Left hindlimb (tissue), 1 donor: ENCODE measurements at places on chromosomes 5 and 9.
A peak's percentile ranks its signal among the peaks of the same experiment; 100 is the strongest.

GRCh38 chr9:11257992-11258391 lies 645.2 kb upstream of the PTPRD start:
- no peak for DNase-seq

DNA sequence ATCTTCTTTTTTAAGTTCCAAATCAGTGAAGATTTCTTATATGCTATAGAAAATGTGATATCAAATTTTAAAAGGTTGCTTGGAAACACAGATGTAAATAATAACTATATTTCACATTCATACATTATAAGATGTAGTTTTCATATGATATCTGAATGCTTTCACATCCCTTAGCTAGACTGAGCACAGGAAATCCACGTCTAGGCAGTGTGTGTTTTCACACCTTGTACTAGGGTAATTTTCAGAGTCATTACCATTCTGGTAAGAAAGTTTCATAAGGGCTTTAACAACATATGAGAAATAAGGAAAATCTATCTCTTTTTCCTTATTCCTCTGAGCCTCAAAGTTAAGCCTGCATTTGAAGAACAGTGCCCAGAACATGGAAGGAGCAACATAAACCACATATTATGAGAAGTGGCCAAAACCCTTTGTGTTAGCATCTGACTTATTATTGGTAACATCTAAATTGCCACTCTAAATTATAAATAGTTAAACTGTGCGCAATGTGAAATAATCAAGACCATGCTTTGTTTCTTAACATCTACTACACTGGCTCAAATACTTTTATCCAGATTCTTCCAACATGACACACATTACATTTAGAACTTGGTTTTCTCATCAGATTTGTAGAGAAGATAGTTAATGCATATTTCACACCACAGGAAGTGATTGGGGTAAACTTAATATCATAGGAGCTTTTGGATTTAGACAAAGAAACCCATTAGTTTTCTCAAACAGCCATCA lies 113.3 kb downstream of the PPP2R2B start:
- no peak for DNase-seq

DNA sequence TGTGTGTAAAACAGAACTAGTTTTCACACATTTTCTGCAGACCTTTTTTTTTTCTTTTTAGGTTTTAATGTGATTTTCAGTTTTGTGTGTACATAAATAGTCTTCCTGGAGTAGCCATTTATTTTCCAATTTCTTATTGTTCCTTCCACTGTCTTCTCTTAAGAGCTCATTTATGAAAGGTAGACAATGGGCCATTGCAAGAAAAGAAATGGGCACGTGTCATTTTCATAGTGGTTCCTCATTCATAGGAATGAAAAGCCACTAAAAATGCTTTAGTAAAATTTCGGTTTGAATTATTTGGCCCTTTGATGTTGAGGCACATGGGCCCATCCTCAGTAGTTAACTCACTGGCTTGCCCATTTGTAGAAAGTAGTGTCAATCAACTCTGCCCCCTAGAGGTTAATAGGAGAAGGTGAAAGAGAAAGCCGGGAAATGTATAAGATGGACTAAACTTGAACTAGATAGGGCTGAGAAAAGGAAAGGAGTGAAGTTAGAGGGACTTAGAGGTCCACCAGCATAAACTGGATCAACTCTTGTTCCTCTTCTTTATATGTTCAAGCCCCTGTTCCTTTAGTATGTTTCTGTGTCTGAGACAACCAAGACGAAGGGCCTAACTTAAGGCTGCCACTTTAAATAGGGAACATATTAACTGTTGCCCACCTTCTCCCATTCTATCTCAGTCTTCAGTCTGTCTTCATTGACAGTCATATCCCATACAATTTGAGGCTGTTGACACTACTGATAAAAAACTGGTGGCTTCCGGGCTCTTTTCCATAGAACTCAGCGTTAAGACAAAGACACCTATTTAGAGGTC lies 72.6 kb downstream of the SMARCA2 start:
- DNase-seq, result no peak

GRCh38 chr9:16033921-16034691 lies 481.3 kb downstream of the CCDC171 start:
- DNase-seq, result no peak

- no peak for DNase-seq
Measured at GRCh38 chr5:957748-958485, 50.7 kb upstream of the NKD2 start.

DNA sequence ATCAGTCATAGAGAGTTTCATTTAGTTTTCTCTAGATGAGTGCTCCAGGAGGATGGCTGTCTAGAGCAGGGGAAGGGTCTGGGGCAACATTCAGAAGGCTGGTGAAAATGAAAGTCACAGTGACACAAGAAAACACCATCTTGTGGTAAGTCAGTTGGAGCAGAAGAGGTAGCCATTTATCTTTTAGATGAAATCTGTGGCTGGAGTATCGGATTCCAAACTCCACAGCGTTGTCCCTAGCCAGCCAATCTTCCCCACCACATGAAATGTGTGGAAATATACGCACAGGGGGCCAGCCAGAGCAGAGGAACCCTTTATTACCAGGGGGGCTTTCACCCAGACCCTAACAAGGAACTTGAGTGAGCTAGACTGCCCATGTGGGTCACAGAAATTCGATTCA lies 15.9 kb upstream of the TNFAIP8 start:
- no peak for DNase-seq

- no peak for DNase-seq
Measured at GRCh38 chr9:115913696-115914095, 239.9 kb upstream of the PAPPA start.

DNA sequence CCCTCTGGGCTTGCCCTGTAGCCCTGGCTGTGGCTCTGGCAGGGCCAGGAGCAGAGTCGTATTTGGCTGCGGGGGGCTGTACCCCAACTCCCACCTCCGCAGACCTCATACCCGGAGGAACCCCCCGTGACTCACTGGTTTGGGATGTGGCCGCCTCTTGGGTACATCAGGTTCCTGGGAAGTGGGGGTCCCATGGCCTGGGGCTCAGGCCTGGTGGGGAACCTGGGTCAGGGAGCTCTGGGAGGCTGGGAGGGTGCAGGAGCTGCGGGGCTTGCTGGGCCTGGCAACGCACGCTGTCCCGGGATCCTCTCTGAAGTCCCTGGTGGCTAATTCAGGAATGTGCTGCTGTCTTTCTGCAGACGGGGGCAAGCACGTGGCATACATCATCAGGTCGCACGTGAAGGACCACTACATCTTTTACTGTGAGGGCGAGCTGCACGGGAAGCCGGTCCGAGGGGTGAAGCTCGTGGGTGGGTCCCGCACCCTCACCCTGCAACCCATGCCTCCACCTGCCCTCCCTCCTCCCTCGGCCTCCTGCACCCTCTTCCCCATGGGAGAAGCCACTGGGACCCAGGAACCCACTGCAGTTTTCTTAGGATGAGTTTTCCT lies 2.4 kb downstream of the LCN1 start:
- DNase-seq, result no peak

- no peak for DNase-seq
Measured at GRCh38 chr5:90518661-90519060, 10.7 kb downstream of the LYSMD3 start.

- no peak for DNase-seq
Measured at GRCh38 chr9:99018653-99019052, 74.9 kb downstream of the COL15A1 start.

DNA sequence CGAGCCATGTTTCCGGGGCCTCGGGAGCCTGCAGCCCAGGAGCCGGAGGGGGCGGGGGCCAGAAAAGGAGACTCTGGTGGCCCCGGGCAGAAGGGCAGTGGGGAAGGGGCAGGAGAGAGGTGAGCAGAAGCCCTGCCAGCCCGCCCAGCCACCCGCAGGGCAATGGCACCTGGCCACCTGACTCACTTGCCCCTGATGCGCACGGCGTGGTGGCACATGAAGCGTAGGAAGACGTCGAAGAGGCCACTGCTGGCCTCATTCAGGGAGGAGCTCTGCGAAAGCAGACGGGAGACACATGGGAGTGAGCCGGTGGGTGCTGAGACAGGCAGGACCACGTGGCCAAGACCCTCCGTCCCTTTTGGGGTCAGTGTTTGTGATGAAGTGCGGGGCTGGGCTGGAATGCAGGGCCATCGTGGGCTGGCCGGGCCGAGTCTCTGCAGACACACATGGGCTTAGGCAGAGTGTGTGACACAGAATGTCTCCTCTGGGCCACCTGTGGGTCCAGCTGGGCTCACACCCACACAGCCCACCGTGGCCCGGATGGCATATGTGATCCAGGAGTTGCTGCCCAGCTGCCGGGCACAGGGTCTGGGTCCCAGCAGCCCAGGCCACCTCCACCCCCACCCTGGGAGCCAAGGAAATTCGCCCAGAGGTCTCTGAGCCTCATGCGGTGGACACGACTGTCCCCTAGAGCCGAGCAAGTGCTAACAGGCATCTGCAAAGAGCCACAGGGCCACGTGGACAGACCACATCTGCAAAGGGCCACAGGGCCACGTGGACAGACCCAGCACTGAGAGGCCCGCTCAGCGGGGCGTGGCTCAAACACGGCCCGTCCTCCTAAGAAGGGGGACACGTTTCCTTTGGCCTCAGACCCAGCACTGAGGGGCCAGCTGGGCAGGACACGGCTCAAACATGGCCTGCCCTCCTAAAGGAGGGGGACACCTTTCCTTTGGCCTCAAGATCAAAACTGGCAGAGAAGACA lies 23.6 kb downstream of the TERT start:
- no peak for DNase-seq

DNA sequence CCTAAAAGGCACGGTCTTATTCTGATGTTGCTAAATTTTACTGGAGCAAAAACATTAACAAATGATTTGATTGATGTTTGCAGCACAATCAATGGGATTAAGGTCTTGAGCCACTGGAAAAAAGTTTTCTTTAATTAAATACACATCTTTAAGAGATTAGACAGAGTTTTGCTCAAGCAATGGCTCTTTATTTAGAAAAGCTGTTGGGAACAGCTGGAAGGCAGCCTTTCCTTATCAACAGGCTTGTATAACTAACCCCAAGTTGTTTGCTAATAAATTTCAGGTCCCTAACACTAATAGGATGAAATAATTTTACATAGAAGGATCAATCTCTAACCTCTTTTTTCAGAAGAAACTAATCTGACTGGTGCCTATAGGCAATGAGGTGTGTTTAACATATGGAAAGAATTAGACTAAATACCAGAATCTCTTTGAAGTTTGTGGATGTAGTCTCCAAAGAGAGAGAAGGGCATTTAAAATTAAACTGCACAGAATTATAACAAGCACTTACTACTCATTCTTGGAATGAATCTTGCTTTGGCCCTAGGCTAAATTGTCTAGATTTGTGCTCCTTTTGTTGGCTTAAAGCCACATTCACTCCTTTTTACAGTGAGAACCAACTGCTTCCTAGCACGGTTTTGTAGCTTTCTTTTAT lies 67.3 kb upstream of the TNFAIP8 start:
- DNase-seq, result no peak

DNA sequence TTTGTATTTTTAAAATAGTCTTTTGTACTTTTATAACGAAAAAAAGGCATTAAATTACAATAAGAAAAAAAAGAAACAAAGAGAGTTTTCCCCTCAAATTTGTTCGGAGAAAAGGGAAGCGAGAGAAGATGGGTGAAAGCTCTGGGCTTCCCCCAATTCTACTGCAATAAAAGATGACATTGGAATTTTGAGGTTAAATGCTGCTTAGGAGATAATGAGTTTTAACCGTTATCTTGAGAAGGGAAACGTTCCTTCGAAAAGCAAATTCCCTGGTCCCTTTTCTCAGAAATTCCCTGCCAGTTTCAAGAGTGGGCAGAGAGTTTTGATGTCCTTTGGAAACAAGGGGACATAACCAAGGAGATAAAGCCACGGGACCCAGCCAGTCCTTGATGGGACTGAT lies 18.4 kb upstream of the ERGIC1 start:
- DNase-seq, result no peak

- no peak for DNase-seq
Measured at GRCh38 chr5:109853377-109853776, 163.7 kb downstream of the MAN2A1 start.

GRCh38 chr5:17481378-17481777 lies 16.7 kb upstream of the TAF11L2 start:
- DNase-seq, result no peak

- DNase-seq, result no peak
Measured at GRCh38 chr9:134530724-134531123, 110.9 kb upstream of the COL5A1 start.

GRCh38 chr5:107211630-107212029 lies 459.1 kb downstream of the EFNA5 start:
- DNase-seq, result no peak

GRCh38 chr9:99400184-99400731 lies 178.2 kb downstream of the SEC61B start:
- DNase-seq, result no peak

- DNase-seq, result no peak
Measured at GRCh38 chr5:110027527-110028322, 338.0 kb downstream of the MAN2A1 start.

DNA sequence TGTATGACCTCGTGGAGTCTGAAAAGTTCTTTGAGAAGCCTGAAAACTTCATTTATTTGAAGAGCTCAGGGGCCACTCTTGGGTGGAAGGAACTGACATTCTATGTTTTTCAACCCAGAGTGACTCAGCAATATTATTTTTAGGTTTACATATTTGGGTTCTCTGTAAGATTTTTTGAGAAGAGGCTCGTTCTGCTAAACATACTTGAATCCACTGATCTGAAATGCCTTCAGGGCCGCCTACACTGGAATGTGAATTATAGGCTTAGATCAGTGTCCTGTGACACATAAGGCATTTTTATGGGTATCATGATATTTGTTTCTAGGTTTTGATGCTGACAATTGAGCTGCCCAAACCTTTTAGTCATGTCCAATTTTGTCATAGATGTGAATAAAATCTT lies 86.2 kb downstream of the PSAT1 start:
- DNase-seq, result no peak

DNA sequence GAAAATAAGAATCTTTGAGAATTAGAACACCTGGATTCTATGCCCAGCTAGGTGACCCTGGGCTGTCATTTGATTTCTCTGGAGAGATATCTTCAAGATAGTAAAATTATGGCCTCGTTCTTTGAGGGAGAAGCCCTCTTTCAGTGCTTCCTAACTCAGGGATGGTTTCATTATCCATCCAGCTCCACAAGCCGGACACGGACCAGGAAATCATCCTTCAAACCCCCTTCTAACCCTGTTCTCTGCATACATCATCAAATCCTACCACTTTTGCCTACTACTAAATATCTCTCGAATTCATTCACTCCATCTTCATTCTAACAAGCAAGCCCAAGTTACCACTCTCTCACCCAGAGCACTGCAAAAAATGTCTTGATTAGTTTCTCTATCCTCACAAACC lies 57.2 kb downstream of the MAPKAP1 start:
- DNase-seq, result no peak

GRCh38 chr9:32500768-32501167 lies 25.2 kb downstream of the RIGI start:
- no peak for DNase-seq

- DNase-seq, result peak; percentile 25
Measured at GRCh38 chr5:158234323-158235158, 375.6 kb upstream of the CLINT1 start.

DNA sequence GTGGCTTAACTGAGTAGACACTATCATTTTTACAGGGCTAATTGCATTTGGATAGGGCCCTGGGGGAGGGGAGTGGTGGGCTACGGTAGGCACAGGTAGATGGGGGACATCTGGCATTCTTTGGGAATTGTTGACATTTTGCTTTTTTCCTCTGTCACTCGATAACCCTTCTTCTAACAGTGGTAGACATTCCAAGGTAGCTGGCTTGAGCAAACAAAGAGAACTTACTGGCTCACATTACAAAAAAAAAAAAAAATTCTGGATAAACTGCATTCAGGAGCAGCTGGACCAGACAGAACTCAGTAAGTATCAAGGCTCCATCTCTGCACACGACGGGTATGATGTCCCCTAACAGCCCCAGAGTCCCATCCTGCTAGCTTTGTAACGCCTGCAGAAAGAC lies 585.2 kb downstream of the ZNF608 start:
- no peak for DNase-seq
